ENCODE measurements at places on chromosomes 12 and 14. TPM values are rescaled to one million over a fixed set of nuclear protein-coding genes. Genes with fewer than 3 reads are reported as not detected.
A peak's percentile ranks its signal among the peaks of the same experiment; 100 is the strongest.

The KRT6B gene
- not detected for total RNA-seq

The PAX9 gene
- total RNA-seq, result not detected

DNA sequence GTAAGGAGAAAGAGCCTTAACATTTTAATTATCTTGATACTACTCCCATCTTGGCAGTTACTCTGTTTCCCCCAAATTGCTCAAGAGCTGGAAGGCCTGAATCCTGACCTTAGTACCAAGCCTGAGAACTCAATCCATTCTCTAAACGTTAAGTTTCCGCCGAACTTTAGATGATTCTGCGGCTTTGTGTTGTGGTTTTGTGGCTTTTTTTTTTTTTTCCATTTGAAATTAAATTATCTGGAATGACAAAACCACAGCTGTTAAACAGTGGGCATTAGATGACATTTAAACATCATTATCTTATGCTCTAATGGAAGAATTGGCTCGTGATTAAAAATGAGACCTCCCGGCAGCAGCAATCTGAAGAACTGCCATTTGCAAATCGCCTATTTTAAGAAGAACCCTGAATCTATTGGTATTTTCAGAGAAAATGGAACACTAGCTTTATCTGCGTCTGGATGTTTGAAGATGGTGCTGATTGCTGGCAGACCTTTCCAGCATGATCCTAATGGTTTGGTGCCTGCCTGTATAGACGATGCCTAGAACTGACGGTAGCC, 38.4 kb downstream of the TMEM132C start:
- no peak overlapping the region for H3K27ac ChIP-seq
- DNase-seq, result no peak
- H3K4me1 ChIP-seq, result no peaks in the 10 kb centered on the region
- no peak overlapping the region for H3K4me3 ChIP-seq

DNA sequence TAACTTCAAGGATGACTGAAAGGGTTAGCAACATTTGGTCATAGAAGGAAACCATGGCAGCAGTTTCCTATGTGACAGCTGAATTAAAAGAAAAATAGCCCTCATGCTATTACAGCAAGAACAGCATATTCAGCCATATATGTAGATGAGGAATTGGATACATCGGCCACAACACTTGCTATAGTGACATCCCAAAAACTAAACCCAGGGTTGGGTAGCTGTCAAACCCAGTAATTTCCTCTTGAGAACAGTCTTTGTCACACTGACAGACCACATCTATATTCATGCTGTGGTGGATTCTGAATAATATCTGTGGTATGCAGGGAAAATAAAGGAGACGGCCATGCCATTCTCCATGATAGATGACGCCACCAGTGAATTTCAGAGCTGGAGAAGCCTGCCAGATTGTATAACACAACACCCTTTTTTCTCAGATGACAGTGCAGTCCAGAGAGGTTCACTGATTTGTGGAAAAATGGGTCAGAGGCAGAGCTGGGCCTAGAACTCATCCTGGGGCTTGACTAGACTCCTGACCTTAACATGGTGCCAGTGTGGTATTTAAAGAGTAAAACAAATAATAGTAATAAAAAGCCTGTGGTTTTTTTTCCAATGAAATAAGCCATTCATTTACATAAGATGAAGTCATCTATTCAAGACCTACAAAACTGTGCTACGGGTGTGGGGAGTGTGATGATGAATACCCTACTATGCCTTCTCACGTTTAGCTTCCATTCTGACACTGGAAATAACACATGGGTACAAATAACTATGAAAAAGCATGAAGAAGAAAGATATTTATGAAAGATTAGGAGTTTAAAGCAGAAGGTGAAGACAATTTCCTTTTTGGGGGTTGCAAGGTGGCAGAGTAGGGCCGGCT, 32.3 kb downstream of the EFCAB11 start:
- DNase-seq, result no peak
- peaks cover 2% of the 10 kb centered on the region for H3K4me1 ChIP-seq

DNA sequence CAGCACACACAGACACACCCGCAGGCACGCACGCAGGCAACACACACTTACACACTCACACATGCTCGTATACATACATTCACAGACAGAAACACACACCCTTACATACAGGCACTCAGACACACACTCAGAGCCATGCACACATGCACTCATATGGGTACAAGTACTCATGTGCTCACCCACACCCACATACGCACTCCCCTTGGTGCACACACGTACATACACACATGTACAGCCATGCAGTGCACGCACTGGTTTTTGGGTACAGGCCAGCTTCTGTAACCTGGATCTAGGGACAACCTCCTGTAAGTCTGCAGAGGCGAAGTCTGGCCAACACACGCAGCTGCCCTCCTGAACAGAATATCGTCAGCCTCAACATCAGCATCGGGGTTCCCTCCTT, 221.3 kb upstream of the RTL1 start:
- no peak for DNase-seq
- peaks cover 14% of the 10 kb centered on the region for H3K27me3 ChIP-seq
- no peak overlapping the region for H3K4me3 ChIP-seq
- H3K27ac ChIP-seq, result no peak overlapping the region
- peaks cover 17% of the 10 kb centered on the region for H3K4me1 ChIP-seq
- H3K36me3 ChIP-seq, result no peaks in the 10 kb centered on the region

DNA sequence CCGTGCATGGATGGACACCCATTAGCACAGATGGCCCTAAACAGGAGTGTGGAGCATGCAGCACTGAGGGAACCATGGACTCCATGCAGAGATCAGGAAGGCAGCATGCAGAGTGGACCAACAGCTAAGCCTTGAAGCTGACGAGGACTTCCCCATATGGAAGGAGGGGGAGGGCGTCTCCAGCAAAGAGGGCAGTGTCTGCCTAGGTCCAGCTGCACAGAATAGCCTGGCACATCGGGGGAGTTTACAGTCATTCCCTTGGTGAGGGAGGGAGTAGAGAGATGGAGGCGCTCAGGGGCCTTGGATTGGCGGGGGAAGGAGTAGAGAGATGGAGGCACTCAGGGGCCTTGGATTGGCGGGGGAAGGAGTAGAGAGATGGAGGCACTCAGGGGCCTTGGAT, 64.5 kb downstream of the ANKRD9 start:
- H3K27me3 ChIP-seq, result no peaks in the 10 kb centered on the region
- no peak overlapping the region for H3K27ac ChIP-seq
- H3K36me3 ChIP-seq, result peaks cover 3% of the 10 kb centered on the region

The KRT79 gene
- total RNA-seq, result 1.6 TPM

The IL23A gene
- 41.3 TPM for total RNA-seq

The REM2 gene
- 0.27 TPM for total RNA-seq

GRCh38 chr12:100688451-100688864, 106.1 kb upstream of the ANO4 start:
- no peak overlapping the region for H3K4me3 ChIP-seq
- H3K4me1 ChIP-seq, result no peaks in the 10 kb centered on the region
- H3K27ac ChIP-seq, result no peak overlapping the region
- H3K36me3 ChIP-seq, result no peaks in the 10 kb centered on the region
- no peaks in the 10 kb centered on the region for H3K27me3 ChIP-seq
- DNase-seq, result no peak

DNA sequence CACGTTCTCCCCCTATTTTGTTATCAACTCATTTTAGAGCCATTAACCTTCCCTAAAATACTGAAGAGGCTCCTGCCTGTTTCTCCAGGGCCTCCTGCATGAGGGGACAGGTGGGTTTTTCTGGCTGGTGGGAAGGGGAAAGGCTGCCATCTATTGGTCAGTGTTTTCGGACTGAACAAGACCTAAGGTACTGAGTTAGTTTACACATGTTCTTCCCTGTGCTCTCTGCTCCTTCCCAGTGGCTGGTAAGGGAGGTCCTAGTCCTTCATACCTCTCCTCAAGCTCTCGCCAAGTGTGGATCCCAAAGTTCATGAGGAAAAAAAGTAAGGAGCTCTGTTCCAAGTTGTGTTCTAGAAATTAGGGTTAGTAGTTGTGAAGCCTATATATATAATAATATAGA, 357.5 kb downstream of the FSCB start:
- H3K4me1 ChIP-seq, result no peaks in the 10 kb centered on the region
- H3K27me3 ChIP-seq, result no peaks in the 10 kb centered on the region
- no peaks in the 10 kb centered on the region for H3K36me3 ChIP-seq
- H3K4me3 ChIP-seq, result no peak overlapping the region

The TGFB3 gene
- total RNA-seq, result 3.4 TPM

DNA sequence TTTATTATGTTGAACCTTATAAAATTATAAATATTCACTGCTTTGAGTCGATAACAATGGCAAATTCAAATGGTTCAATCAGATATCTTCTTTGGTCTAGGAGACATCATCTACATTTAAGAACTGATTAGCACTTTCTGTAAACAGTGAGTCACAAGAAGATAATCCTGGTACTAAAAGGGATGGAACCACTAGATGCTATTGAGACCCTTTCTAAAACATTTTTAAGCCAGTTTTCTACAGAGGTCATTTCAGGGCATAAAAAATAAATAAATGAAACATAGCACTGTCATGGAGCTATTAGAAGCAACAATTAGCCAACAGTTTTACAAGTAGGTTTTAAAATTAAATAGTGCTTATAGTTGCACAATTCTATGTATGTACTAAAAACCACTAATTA, 212.2 kb downstream of the DUSP6 start:
- peaks cover 30% of the 10 kb centered on the region for H3K4me1 ChIP-seq
- no peaks in the 10 kb centered on the region for H3K36me3 ChIP-seq
- H3K4me3 ChIP-seq, result no peak overlapping the region
- H3K27ac ChIP-seq, result no peak overlapping the region

The DDN gene
- total RNA-seq, result 1.2 TPM

The ZDHHC22 gene
- not detected for total RNA-seq

DNA sequence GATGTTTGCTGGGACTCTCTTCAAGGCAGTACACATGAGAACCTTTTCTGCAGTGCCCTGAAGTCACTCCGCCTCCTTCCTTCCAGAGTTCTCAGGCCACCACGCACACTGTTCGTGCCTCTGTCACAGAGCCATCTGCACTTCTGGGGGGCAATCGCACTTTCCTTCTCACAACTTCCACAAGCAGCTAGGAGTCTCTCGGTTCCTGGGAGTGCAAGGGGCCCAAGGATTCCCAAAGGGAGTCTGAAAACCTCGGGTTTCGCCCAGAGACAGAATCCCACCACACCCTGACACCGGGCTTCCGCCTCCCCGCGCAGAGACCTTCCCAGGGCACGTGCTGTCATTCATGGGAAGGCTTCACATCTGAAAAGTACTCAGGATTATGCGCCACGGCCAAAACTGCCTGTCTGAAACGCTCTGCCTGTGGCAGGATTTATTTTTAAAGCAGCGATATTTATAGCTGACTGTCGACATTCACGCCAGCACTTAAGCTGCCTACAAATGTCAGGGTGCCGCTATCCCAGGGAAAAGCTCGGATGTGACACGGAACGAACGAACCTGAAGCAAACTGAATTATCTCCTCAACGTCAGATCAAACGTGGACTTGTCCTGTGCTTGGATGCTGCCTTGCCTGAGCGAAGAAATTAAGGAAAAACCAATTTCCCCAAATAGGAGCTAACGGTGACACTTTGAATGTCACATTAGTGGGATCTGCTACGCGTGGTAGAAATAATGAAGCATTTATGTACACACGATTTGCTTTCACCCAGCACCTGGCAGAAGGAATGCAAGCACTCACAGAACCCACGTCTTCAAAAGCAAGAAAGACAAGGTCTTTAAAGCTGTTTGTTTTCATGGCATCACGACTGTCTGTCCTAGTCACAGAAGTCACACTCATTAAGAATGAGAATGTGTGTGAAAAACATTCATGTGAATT, 154.0 kb downstream of the PIWIL1 start:
- H3K27me3 ChIP-seq, result peaks cover 2% of the 10 kb centered on the region
- no peak overlapping the region for H3K27ac ChIP-seq
- no peaks in the 10 kb centered on the region for H3K4me1 ChIP-seq
- no peaks in the 10 kb centered on the region for H3K36me3 ChIP-seq
- no peak for DNase-seq

DNA sequence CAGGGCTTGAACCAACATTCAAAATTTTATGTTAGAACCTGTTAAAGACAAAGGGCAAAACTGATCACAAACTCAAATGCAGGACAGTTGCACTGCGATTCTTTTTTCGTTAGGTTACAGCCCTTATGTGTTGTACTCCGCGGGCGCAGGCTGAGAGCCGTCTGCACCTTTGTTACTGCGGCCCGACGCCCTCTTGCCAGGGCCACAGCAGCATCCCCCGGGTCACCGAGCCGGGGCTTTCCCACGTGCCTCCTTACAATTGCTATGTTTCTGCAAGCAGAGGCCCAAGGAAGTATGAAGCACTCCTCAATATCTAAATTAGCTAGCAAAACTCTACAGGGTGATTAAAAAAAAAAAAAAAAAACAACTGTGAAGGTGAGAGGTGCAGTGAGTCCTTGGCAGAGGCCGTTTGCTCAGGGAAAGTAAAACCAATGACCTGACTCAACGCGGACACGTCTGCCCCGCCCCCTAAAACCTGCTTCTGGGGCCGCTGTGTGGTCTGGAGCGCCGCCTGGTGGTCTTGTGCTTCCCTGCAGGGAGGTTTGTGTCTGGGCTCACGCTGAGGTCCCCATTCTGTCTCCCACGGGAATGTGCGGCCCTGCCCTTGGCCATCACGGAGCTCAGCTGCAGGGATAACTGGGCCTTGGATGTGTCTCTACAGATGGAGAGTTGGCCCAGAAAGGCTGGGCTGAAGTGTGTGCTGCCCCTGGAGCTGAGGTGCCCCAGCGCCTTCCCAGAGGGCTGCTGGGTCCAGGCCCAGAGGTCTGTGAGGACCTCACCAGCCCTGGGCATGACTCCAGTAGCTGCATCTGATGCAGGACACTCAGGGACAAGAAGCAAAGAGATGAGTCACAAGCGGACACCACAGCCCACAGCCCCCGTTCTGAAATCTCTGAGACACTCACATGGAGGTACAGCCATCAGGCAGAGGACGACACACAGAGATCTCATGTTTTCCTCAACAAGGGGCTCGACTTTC, 418.5 kb downstream of the TMEM121 start:
- no peak overlapping the region for H3K4me3 ChIP-seq
- H3K4me1 ChIP-seq, result peaks cover 7% of the 10 kb centered on the region
- DNase-seq, result peak; percentile 91
- no peaks in the 10 kb centered on the region for H3K36me3 ChIP-seq
- no peak overlapping the region for H3K27ac ChIP-seq

The CLEC4D gene
- total RNA-seq, result not detected

The MIS18BP1 gene
- 51.0 TPM for total RNA-seq
